Activated T-helper 1 cell treated with anti-CD3 and anti-CD28 coated beads, Interleukin-2, amount 50 U/mL, for 16 hours (primary cell): ENCODE measurements at places on chromosomes 2 and 18.

GRCh38 chr2:205496772-205497171 lies 185.5 kb upstream of the NRP2 start:
- DNase-seq = no peak

DNA sequence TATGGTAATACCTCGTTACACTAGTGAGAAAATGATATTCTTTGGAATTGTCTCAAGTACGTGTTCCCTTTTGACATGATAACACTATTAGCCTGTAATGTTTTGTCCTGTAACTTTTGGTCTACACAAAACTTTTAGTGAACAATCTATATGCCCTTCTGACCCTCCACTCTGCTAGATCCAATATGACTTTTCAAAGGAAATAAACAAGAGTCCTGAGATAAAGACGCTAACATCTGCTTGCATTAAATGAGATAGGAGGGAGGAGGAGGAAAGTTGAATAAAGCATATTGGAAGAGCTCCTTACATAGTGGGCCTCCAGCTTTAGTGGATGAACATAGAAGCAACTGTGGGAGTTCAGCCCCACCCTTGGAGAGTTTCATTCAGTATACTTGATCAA lies 83.3 kb upstream of the CAVIN2 start:
- DNase-seq = no peak

- DNase-seq = no peak
These were observed 116.3 kb downstream of the LRP1B start for GRCh38 chr2:142014536-142014935.

DNA sequence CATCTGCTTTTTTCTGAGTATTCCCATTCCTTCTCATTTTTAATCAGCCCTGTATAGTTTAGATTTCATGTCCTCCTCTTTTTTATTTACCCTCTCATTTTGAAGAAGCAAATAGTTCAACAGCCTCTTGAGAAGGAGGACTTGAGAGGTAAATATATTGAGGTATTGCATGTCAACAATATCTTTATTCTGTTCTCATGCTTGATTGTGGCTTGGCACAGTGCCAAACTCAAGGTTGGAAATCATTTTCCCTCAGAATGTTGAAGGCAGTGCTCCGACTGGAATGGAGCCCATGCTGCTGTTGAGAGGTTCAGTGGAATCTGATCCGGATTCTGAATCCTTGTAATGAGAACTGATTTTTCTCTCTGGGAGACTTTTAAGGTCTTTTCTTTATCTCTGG lies 31.0 kb upstream of the GALNT3 start:
- no peak for DNase-seq

GRCh38 chr2:51368250-51368649 lies 336.3 kb upstream of the NRXN1 start:
- DNase-seq = no peak

GRCh38 chr2:230942920-230943896 lies 18.2 kb upstream of the GPR55 start:
- no peak for DNase-seq

DNA sequence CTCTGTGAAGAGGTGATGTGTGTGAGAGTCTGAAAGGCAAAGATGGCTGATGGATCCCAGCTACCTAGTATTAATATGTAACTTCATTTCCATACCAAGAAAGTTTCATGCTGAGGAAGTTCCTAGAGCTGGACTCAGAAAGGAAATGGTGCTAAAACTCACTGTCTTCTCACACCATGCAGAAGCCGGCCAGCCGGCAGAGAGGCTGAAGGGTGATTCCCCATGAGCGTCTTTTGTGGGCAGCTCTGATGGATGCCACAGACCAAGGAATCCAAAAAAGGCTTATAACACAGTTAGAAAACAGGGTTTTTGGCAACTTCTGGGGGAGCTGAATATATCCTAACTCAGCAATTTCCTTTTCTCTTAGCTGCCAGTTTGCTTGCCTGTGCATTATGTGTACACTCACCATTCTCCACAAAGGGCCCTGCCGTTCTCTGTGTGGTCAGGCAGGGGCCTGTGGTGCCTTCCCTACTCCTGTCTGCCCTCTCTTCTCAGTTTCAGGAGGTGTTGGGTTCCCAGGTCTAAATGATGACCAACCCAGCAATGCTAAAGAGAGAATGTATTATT lies 289.4 kb downstream of the MTX2 start:
- DNase-seq = no peak

GRCh38 chr2:13000664-13001363 lies 284.1 kb downstream of the TRIB2 start:
- no peak for DNase-seq

DNA sequence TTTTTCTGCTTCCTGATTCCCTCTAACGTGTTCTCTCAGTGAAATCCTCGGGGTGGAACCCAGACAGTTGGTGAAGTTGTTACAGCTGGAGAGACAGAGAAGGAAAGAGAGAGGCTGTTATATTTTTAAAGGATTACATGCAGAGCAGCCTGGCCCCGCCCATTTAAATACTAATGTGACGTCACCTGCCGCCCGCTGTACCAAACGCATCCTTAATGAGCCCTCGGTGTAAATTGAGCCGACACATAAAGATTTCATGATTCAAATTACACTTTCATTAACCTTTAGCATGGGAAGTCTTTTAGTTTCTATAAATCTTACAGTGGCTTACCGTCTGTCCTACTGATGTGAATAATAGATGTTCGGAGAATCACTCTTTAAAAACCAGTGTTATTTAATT lies 164.0 kb upstream of the SIX3 start:
- DNase-seq = no peak

DNA sequence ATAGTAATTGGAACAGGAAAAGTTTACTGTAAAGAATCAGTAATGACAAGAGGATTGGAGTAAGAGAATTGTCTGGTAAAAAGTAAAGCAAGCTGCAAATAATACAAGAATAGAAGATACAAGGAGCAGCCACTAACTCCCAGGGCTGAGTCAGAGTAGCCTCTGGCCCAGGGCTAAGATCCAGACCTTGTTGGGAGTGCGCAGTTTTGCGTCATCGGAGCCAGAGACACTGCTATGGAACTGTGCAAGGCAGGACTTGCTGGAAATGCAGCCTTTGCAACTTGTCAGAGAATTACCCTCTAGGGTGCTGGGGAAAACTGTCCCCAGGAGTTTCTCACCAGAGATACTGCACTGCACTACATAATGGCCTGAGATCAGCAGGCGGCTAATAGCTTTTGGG lies 135.2 kb downstream of the NYAP2 start:
- no peak for DNase-seq

DNA sequence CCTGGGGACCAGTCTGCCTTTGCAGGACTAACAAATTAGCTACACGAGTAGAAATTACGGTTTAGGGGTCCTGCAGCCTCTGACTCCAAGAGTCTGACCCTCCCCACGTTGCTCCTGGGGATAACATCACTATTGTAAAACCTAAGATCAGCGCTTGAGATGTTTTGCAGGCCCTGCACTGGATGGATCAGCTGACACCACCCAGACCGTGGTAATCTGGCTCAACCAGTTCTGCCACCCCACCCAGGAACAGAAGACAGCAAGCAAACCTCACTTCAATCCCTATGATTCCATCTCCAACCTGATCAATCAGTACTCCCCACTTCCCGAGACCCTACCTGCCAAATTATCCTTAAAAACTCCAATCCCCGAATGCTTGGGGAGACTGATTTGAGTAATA lies 31.7 kb downstream of the NGEF start:
- no peak for DNase-seq
